Activated CD4-positive, alpha-beta memory T cell treated with anti-CD3 and anti-CD28 coated beads, Interleukin-2, amount 10 ng/mL, durations not matched to agents 7 days and 5 days (primary cell): ENCODE measurements at places on chromosomes 12 and 14. TPM values are rescaled to one million over a fixed set of nuclear protein-coding genes. Genes with fewer than 3 reads are reported as not detected.

The ART4 gene
- total RNA-seq: not detected

GRCh38 chr14:85701116-85701515, 171.2 kb downstream of the FLRT2 start:
- DNase-seq: no peak

DNA sequence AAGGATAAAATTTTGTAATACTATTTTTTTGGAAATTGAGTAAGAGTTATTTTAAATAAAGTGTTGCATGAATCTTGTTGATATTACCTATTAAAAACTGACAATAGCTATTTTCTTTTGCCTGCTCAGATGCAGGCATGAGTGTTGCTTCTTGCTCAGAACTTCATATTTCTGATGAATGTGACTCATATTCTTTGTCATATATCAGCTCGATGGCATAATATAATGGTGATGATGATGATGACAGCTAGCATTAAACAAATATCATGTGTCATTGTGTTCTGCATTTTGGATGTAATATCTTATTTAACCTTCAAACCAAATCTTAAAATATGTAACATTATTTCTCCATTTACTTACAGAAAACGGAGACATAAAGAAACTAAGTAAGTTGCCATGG, 605.5 kb upstream of the FOXG1 start:
- no peak for DNase-seq

- no peak for DNase-seq
Observed at GRCh38 chr12:3534511-3534910, 43.5 kb downstream of the PRMT8 start.

- no peak for DNase-seq
Observed at GRCh38 chr12:117576053-117576452, 214.6 kb upstream of the NOS1 start.

The PROX2 gene
- total RNA-seq: not detected

DNA sequence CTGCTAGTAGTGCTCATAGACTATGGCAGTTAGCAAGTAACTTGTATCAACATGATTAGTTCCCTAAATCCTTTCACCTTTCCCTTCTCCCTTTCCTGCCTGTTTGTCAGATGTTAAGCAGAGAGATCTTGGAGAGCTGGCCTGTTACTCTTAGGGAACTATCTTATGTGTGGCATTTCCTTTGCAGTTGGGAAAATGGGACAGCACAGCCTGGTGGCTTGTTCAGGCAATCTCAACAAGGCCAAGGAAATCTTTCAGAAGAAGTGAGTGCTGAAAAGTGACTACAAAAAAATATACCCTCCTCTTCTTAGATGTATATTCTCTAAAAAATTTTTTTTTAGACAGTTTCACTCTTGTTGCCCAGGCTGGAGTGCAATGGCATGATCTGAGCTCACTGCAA, 7.4 kb downstream of the PARP2 start:
- no peak for DNase-seq

The DPPA3 gene
- total RNA-seq: not detected

The AICDA gene
- total RNA-seq: not detected

The CCT2 gene
- total RNA-seq: 131 TPM

The THTPA gene
- total RNA-seq: 11.8 TPM

The NR1H4 gene
- not detected for total RNA-seq

DNA sequence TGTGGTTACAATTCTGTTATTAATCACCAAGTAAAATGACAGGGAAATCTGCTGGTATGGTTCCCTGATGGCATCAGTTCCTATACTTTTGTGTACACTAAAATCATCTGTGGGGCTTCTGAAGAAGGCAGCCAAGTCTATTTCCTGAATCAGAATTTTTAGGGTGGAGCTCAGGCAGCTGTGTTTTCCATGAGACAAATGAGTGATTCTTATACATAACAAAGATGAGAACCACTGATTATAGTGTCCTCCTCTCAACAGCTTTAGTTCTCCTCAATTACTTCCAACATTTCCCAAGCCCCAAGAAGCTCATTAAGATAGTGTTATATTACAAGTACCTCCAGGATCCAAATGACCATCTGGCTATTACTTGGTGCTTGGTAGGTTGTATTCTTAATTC, 64.5 kb upstream of the USP44 start:
- DNase-seq: no peak

GRCh38 chr14:77498984-77499527, 440 bp upstream of the ISM2 start:
- no peak for DNase-seq

- DNase-seq: no peak
Observed at GRCh38 chr14:105094193-105094907, 29.1 kb upstream of the GPR132 start.
